Colonic mucosa (tissue), 4 donors: ENCODE measurements at places on chromosomes 3 and 15. TPM values are rescaled to one million over a fixed set of nuclear protein-coding genes. Genes with fewer than 3 reads are reported as not detected.

LRRC28 gene
- total RNA-seq, result 28.4 TPM

AMT gene
- 20.6 TPM for total RNA-seq

C3orf20 gene
- total RNA-seq, result not detected

APBA2 gene
- total RNA-seq, result 0.77 TPM

TRPM1 gene
- total RNA-seq, result not detected

IL17RB gene
- total RNA-seq, result 25.7 TPM

SCN5A gene
- 0.45 TPM for total RNA-seq

DALRD3 gene
- total RNA-seq, result 22.0 TPM

ANKRD34C gene
- not detected for total RNA-seq

RHO gene
- total RNA-seq, result not detected

KLHL40 gene
- not detected for total RNA-seq

TNK2 gene
- total RNA-seq, result 28.5 TPM

DNAJA4 gene
- total RNA-seq, result 42.6 TPM
